Activated gamma-delta T cell treated with anti-CD3 and anti-CD28 coated beads, Interleukin-2, amount 50 U/mL, for 16 hours (primary cell): ENCODE measurements at places on chromosomes 5 and 9.
A peak's percentile ranks its signal among the peaks of the same experiment; 100 is the strongest.

- peak; percentile 60 for DNase-seq
Observed at GRCh38 chr9:127776195-127776923, 2.1 kb downstream of the SH2D3C start.

GRCh38 chr5:149423049-149423793, 44.1 kb upstream of the IL17B start:
- DNase-seq = no peak

- DNase-seq = peak; percentile 2
Observed at GRCh38 chr5:69414885-69415583, at the start of gene MARVELD2. TSS of gene MARVELD2 (plus strand) at chr5:69415116. CDS start at chr5:69419386, 4,270 bp downstream.

GRCh38 chr5:4124221-4124970, 528.8 kb downstream of the IRX1 start:
- DNase-seq = no peak

DNA sequence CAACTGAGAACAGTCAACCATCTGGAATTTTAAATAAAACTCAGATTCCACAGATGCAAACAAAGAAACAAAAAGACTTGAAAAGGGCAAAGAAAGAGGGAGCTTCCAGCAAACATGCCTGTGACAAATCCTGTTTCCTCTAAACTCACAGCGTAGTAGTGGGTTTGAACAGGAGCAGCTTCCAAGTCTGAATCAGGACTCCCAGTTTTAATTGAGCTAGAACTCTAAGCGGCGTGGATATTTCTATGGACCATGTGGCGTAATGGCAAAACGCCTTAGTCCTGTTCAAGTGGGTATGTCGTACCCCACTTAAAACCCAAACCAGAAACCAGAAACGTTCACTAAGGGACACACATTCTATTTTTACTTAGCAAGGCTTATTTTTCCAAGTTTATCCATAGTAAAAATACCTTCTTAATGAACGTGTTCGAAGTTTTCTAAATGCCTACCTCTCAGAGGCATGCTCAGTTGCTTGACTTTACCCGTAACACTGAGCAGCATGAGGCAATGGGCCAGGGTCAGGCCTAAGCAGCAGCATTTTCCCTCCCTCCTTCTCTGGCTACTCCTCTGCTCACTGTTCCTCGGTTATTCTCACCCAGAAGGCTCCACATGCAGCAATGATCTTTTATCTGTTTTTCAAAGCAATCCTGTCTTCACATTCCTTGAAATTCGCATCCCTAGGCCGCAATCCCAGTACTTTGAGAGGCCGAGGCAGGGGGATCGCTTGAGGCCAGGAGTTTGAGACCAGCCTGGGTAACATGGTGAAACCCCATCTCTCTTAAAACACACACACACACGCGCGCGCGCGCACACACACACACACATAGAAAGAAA, 77.9 kb downstream of the FNBP1 start:
- DNase-seq = no peak
